Fibroblast of lung (primary cell): ENCODE measurements at places on chromosomes 3 and 15. TPM values are rescaled to one million over a fixed set of nuclear protein-coding genes. Genes with fewer than 3 reads are reported as not detected.

- no peaks in the 10 kb centered on the region for H3K4me1 ChIP-seq
- no peak overlapping the region for H3K27ac ChIP-seq
- DNase-seq: no peak
- no peaks in the 10 kb centered on the region for H3K27me3 ChIP-seq
- no peaks in the 10 kb centered on the region for H3K36me3 ChIP-seq
- H3K4me3 ChIP-seq: no peak overlapping the region
Measured at GRCh38 chr15:90205050-90205848, 4.1 kb downstream of the SEMA4B start.

Gene ST3GAL6
- 2.6 and 4.1 TPM in 2 replicates for total RNA-seq

- H3K27ac ChIP-seq: no peak overlapping the region
- no peak overlapping the region for H3K4me3 ChIP-seq
- no peaks in the 10 kb centered on the region for H3K27me3 ChIP-seq
- no peaks in the 10 kb centered on the region for H3K4me1 ChIP-seq
Measured at GRCh38 chr3:179765396-179765795, 112.6 kb downstream of the USP13 start.

- peaks cover 3% of the 10 kb centered on the region for H3K4me1 ChIP-seq
- no peak overlapping the region for H3K4me3 ChIP-seq
- DNase-seq: peak; percentile 67
- no peaks in the 10 kb centered on the region for H3K27me3 ChIP-seq
Measured at GRCh38 chr15:55846116-55846707, 103.3 kb upstream of the PRTG start.

DNA sequence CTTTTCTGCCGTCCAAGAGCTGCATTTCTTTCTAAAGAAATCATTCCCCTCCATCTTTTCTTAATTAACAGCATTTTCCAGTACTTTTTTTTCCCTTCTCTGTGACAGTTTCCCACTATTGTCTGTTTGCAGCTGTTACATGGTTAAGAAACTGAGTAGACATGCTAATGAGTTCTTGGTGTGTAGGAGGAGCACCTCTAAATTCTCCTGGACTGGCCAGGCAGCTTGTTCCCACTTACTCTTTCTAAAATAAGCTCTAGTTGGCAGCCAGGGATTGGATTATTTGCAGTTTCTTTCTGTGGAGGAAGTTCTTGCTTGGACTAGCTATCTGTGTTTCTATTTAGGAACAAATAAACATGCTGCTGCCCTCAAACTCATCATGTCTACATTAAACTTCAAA, 235.1 kb upstream of the GAP43 start:
- no peak overlapping the region for H3K27ac ChIP-seq
- DNase-seq: peak; percentile 65
- no peak overlapping the region for H3K4me3 ChIP-seq
- H3K27me3 ChIP-seq: no peaks in the 10 kb centered on the region

GRCh38 chr3:150142936-150143335, 172.2 kb upstream of the PFN2 start:
- no peak overlapping the region for H3K27ac ChIP-seq
- H3K4me1 ChIP-seq: peaks cover 8% of the 10 kb centered on the region
- H3K4me3 ChIP-seq: no peak overlapping the region
- no peak for DNase-seq
- H3K36me3 ChIP-seq: no peaks in the 10 kb centered on the region

DNA sequence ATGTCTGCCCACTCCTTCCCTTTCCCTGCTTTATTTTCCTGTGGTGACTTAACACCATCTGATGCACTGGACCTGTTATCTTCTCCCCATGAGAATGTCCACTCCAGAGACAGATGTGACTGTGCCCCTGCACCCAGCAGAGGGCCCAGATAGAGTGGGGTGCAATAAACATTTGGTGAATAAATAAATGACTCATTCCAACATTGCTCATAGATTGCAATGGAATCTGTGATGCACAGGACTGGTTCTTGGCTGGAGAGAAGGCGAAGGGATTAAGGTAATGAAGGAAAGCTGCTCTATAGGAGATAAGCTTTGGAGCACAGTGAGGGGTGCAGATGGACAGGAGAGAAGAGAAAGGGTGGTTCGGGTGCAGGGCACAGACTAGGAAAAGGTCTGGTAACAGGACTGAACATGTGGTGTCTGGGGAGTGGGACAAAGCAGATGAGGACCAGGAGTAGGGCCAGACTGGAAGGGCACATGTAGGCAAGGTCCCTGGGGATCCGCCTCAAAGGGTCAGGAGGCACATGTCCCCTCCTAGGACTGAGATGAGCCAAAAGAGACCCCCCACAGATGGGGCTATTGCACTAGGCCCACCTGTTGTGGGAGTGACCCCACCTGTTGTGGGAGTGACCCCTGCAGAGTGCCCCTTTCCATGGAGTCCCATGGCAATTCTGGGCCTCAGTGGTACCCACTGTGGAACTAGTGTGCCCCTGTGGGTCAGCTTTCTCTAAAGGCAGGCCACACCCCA, 17.5 kb upstream of the POC1A start:
- peaks cover 3% of the 10 kb centered on the region for H3K27me3 ChIP-seq
- no peak overlapping the region for H3K27ac ChIP-seq
- DNase-seq: peak; percentile 50
- peaks cover 8% of the 10 kb centered on the region for H3K4me1 ChIP-seq
- H3K36me3 ChIP-seq: no peaks in the 10 kb centered on the region

GRCh38 chr15:92944946-92945521, 44.9 kb downstream of the CHD2 start:
- no peak overlapping the region for H3K27ac ChIP-seq
- H3K27me3 ChIP-seq: no peaks in the 10 kb centered on the region
- no peaks in the 10 kb centered on the region for H3K4me1 ChIP-seq
- H3K4me3 ChIP-seq: no peak overlapping the region
- no peak for DNase-seq

Gene SERPINI2
- total RNA-seq: not detected in 2 replicates

DNA sequence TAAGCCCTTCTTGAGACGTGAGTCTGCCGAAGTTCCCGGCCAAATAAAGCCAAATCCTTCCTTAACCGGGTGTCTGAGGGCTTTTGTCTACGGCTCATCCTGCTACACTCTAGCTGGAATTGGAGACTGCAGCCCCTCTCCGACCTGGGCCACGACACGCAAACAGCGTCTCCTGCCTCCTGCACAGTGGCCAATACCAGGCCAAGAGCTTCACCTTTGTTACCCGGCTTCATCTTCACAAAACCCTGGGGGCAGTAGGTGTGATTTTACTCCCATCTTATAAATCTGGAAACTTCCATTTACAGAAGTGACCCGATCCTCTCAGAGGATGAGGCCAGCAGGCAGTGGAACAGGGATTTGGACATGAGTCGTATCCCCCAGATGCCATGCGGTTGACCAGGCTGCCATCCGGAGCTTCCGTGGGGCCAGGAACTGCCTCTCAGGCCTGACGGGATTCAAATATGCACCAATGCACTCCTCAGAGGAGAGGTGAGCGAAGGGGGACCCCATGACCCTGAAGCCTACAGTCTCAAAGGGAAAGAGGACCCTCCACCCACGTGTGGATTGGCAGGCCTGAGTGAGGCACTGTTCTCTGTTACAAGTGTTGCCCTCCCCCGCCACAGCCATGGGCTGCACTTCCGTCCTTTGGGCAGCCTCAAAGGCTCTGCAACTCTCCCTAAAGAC, 53.2 kb upstream of the KLF13 start:
- DNase-seq: no peak
- no peaks in the 10 kb centered on the region for H3K27me3 ChIP-seq
- H3K36me3 ChIP-seq: no peaks in the 10 kb centered on the region
- no peak overlapping the region for H3K27ac ChIP-seq
- H3K4me3 ChIP-seq: no peak overlapping the region

Gene GCSAM
- total RNA-seq: not detected in 2 replicates

- peaks cover 3% of the 10 kb centered on the region for H3K4me1 ChIP-seq
- H3K36me3 ChIP-seq: peaks cover 1% of the 10 kb centered on the region
- H3K4me3 ChIP-seq: no peak overlapping the region
- no peaks in the 10 kb centered on the region for H3K27me3 ChIP-seq
- no peak for DNase-seq
Measured at GRCh38 chr3:37956723-37957538, 33.7 kb upstream of the VILL start.

- no peaks in the 10 kb centered on the region for H3K27me3 ChIP-seq
- DNase-seq: no peak
- H3K4me3 ChIP-seq: no peak overlapping the region
- no peaks in the 10 kb centered on the region for H3K36me3 ChIP-seq
- H3K27ac ChIP-seq: no peak overlapping the region
Measured at GRCh38 chr3:154220462-154220861, 99.3 kb downstream of the ARHGEF26 start.

DNA sequence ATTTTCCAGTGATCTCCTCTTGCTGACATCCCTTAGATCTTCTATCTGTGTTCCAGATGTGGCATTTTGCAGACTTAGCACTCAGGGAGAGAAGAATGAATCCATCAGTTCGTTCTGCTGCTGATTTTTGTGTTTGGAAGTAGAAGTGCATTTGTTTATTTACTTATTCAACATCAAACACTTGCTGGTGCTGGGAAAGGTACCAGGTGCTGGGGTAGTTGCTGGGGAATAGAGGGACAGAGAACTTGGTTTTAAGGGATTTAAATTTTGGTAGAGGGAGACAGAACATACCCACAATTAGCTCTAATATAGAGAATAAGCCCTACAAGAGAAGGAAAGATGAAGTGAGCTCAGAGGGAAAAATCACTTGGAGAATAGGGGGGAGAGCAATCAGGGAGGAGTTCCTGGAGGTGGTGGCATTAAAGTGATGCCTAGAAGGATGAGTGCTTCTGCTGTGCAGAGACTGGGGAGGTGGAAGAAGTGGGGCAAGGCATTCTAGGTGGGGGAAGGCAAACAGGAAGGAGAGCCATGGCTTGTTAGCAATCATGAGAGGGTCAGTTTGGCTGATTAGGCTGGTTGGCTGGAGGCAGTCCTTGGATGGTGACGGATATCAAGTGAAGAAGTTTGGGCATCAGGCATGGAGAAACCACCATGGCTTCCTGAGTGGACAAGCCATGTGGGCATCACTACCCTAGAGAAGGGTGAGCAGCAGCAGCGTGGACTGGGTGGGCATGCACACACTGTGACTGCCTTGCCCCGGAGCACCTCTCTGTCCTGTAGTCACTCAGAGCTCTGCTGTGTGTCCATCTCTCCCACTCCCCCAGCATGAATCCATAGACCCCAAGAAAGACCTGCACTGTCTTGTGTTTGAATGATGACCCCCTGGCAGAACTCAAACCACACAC, 197.3 kb downstream of the OPA1 start:
- H3K36me3 ChIP-seq: no peaks in the 10 kb centered on the region
- H3K4me3 ChIP-seq: no peak overlapping the region
- no peaks in the 10 kb centered on the region for H3K4me1 ChIP-seq
- no peak overlapping the region for H3K27ac ChIP-seq
- DNase-seq: no peak

DNA sequence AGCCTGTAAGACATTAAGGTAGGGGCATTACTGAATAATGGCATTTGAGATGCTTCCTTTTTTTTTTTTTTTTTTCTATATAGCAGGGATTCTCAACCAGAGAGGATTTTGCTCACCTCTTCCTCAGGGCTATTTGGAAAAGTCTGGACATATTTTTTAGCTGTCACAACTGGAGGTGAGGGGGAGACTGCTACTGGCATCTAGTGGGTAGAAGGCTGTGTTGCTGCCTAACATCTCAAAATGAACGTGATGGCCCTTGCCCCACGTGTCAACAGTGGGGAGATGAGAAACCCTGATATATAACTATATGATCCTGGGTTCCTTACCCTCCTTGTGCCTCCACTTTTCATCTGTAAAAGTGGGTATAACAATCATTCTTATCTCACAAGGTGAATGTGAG, 71.9 kb downstream of the CADPS start:
- no peak overlapping the region for H3K27ac ChIP-seq
- no peaks in the 10 kb centered on the region for H3K27me3 ChIP-seq
- H3K4me3 ChIP-seq: no peak overlapping the region

DNA sequence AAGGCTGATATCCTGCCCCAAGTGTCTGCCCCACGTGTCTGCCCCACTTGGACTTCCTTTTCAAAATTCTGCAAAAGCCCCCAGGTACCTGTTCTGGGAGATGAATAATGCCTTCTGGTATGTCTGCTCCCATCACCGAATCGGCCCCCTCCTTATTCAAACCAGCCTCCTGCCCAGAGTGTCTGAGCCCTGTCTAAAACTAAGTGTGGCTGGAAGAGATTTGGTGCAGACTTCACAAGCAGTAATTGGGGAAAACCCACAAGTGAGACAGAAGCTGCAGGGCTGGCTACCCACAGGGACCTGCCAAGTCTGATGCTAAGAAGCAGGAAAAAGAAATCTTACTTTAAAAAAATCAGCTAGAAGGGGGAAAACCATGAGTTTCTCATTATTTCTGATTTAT, 85.1 kb downstream of the DUT start:
- no peak overlapping the region for H3K27ac ChIP-seq
- peaks cover 16% of the 10 kb centered on the region for H3K36me3 ChIP-seq
- no peaks in the 10 kb centered on the region for H3K27me3 ChIP-seq
- H3K4me1 ChIP-seq: peaks cover 19% of the 10 kb centered on the region
- H3K4me3 ChIP-seq: no peak overlapping the region
- peak; percentile 48 for DNase-seq
